GM10248 (cell line): ENCODE measurements at places on chromosomes 1 and 21.

DNA sequence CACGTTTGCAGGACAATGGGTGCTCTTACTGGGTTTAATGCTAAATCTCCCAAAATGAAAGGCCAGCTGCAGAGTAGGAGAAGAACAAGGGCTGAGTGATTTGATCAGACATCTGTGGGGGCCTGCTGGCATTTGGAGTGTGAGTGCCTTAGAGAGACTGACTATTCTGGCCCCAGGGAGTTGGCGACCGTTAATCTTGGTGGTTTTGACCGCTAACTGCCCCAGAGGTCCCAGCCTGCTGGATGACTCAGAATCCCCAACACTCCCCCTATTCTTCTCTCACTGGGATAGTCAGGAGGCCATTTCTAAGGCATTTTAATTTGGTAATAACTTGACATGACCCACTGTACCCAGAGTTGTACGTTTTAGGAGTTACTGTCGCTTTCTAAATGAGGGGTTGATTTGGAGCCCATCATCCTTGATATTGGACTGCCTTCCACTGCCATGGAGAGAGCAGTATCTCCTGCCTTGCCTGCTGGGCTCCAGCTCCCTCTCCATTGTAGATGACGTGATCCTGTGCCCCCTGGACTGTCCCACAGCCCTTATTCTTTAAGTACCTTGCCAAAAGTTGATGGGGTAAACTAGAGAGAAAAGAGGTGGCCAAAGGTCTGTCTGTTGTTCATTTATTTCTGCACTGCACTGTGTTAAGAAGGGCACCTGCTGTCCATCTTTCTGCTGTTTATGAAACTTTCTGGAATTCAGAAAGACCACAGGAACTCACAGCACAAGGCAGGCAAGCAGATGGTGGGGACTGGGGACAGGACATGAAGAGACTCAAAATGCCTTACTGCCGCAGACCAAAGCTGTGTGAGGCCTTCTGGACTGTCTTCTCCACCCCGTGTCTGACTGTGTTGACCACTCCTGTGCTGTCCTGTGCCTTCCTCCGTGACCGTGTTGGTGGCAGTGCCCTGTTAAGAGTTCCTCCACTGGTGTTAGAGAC is 98.2 kb upstream of the ARTN start:
- no peak for DNase-seq

DNA sequence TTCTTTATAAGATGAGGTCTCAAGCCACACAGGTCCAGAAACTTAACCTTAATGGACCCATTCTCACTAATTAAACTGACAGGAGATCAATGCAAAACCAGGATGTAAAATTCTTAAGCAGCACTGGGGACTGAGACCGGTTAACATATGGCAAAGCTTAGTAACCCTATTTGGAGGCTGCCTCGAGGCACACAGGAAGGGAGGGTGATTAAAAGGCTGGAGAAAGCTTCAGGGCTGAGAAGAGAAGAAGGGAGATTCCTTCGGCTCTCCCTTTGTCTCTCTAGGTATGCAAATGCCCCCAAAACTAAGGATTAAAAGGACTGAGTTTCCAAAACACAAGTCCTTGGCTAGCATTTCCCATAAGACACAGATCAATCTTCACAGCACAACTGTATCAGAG is 120.8 kb upstream of the DSCAM start:
- no peak for DNase-seq

- no peak for DNase-seq
Observed at GRCh38 chr1:14869187-14869586, 270.7 kb downstream of the KAZN start.

- no peak for DNase-seq
Observed at GRCh38 chr1:30942326-30942963, 33.9 kb upstream of the SDC3 start.

- DNase-seq = no peak
Observed at GRCh38 chr1:230979389-230979716, 459 bp downstream of the ARV1 start.

- DNase-seq = no peak
Observed at GRCh38 chr1:29682919-29683295, 446.6 kb downstream of the PTPRU start.

DNA sequence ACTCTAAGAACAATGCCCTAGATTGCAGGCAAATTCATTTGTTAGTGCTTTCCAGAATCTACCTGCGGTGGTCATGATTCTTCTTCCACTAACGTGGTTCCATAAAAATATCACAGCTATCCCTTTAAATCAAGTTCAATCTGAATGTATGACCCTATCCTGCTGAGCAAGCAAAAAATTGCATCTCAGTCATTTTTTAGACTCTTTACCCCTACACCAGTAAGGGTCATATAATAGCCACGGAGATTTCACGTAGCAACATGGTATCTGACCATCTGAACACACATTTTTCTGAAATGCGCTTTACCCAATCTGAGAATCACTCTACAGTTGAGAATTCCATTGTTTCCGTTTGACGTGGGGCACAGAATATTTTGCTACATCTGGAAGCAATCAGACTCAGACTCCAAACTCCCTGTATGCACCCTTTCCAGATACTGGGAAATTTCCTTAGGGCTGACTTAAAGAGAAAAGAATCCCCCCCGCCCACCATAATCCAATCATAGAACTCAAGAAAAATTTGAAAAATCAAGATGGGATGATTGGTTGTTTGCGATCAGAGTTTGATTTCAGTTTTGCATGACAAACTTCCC is 699.2 kb upstream of the ZP4 start:
- DNase-seq = no peak

DNA sequence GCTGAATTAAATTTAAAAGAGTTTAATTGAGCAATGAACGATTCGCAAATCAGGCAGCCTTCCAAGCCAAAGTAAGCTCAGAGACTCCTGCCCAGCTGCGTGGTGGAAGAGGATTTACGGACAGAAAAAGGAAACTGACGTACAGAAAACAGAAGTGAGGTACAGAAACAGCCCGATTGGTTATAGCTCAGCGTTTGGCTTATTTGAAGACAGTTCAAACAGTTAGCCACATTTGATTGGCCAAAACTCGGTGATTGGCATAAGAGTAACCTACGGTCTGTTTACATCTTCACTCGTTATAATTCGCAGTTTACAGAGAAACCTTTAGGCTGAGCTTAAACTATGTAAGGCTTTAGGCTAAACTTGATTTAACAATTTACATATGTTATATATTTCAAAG is 46.9 kb downstream of the CR1L start:
- DNase-seq = no peak
